Adipocyte (in vitro differentiated cells): ENCODE measurements at places on chromosomes 5 and 9.

DNA sequence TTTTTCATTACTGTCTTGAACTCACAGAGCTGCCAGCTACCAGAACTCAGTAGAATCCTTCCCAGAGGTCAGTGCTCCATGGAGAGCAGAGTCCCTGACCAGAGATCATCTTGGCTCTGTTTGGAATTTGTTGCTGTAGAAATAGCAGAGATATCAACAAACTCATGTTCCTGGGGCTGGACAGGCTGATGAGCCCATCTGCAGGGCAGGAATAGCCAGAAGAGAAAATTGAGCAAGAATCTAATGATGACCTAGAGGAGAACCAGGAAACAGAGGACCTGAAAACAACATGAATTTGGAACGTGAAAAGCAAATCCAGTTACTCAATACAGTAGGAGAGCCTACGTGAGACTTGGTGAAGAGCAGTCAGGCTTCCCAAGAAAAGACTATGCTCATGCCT is 437.8 kb downstream of the PLK2 start:
- DNase-seq: no peak

DNA sequence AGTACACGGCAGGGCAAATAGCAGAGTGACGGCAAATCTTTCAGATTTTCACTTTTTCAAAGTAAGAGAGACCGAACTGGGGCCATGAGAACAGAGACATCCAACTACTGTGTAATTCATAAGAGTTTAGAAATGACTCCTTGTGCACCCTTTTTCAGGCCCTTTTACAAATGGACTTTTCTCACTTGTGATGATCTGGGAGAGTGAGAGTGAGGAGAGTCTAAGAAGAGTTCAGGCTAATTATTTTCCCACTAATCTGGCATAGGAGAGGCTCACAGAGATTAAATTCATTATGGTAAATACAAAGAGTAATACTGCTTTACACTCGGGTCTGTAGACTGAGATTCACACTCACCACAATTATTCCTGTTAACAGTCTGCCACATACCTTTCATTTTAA is 880 bp upstream of the CCNG1 start:
- DNase-seq: no peak

DNA sequence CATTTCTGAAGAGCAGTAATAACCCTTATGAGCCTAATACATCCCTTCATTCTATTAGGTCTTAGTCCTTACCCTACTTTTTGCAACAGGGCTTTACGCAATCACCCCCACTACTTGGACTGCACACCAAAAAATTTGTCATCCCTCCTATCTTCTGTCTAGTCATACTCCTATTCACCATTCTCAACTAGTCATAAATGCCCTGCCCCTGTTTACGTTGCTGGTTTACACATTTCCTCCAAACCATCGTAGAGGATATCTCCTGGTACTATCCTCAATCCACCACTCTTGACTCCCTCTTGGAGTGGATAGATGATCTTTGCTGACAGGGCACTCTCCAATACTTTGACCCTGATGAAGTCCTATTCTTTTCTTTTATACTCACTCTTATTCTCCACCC is 98.2 kb upstream of the CCNG1 start:
- no peak for DNase-seq

DNA sequence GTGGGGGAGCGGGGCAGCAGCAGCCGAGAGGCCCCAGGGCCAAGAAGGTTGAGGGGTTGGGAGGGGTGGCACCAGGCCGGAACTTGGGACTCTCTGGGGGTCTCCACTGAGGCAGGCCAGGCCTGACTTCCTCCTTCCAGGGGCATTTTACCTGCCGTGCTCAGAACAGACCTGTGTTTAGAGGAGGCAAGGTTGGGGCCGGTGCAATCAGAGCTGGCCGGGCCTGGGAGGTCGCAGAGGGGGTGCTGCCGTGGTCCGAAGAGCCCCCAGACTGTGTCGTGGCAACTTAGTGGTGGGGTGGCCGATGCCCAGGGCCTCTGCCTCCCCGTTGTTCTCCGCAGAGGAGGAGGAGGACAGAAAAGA is 21.8 kb downstream of the GLT6D1 start:
- DNase-seq: no peak

GRCh38 chr5:39670391-39670790 is 245.6 kb upstream of the DAB2 start:
- DNase-seq: no peak

DNA sequence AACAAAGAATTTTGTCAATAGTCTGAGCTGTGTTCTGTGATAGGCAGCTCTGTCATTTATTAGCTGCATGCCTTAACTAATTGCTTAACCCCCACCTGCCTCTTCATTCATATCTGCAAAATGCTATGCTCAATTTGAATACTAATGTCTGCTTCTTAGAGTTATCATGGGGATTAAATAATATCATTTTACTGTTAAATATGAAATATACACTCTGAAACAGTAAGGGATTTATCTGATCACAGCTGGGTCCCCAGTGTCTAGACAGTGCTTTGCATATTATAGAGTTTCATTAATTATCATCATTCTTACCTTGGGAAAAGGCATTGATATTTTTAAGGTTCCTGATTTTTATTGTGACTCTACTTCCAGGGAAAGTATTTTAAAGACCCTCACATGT is 12.0 kb downstream of the TEX48 start:
- DNase-seq: no peak

DNA sequence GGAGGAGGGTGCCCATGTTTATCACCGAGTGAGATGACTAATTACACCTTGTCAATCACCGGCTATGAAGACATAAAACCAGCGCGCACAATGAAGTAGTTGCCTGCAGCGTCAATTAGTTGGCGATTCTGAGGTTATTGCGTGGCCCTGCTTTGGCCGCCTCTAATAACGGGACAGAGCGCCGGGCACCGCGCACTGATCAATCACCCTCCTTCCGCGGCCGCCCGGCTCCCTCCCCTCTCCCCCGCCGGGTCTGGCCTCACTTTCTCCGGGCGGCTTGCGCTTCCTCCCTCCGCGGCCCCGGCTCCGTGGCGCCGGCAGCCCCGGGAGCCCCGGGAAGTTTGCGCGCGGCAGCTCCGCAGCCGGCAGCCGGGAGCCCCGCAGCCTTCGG is 3.3 kb upstream of the LHX2 start:
- DNase-seq: no peak

GRCh38 chr9:124122321-124122720 is 110.8 kb downstream of the LHX2 start:
- no peak for DNase-seq

GRCh38 chr5:157266286-157267007 is 524 bp downstream of the CYFIP2 start:
- DNase-seq: peak; percentile 31

DNA sequence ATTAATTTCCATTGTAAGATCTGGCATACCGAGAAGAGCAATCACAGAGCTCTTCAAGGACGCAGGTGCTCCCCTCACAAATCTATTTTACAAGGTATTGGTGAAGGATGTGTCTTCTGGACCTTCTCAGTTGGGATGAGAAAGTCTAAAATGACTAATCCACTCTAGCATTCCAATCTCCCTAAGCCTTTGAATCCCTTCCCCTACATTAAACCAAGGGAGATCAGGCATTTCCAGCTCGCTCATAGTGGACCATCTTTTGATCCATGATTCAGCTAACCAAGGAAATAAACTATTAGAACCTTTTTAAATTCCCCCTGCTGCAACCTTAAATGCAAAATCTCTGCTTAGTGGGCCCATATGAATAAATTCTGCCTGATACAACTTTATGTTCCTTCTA is 95.9 kb upstream of the FBN2 start:
- DNase-seq: no peak

- no peak for DNase-seq
These were observed 5.8 kb downstream of the NDUFS6 start for GRCh38 chr5:1806974-1807373.

GRCh38 chr5:151222054-151222789 is 1.7 kb downstream of the CCDC69 start:
- no peak for DNase-seq

GRCh38 chr5:151499501-151500035 is 52.2 kb downstream of the SLC36A1 start:
- DNase-seq: no peak

DNA sequence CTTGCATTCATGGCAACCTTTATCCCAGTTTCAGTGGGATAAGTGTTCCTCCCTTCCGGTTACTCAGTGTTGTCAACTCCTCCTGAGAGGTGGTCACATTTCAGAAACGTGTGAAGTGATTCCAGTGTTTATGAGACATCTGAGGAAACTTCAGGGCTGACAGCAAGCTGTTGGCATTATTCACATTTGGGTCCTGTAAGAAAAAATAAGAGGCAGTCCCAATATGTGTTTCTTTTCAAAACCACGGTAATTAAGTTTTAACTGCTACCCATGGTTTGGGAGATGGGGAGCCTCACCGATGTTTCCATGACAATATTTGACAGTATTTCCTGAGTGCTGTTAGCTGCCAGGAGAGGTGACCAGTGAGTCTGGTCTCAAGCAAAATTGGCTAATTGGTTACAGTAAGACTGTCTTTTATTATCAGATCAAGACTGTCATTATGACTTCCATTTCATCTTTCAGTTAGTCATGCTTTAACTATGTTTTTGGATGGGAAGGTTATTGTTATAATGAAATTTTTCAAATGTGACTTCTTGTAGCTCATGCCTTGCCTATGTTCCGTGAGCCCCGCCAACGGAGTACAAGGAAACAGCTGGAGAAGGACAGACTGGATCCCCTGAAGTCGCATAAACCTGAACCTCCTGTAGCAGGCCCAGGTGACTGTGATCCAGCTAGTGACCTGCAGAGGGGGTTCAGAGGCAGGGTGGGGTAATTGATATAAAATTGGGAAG is 115.3 kb downstream of the GDNF start:
- DNase-seq: peak; percentile 45

DNA sequence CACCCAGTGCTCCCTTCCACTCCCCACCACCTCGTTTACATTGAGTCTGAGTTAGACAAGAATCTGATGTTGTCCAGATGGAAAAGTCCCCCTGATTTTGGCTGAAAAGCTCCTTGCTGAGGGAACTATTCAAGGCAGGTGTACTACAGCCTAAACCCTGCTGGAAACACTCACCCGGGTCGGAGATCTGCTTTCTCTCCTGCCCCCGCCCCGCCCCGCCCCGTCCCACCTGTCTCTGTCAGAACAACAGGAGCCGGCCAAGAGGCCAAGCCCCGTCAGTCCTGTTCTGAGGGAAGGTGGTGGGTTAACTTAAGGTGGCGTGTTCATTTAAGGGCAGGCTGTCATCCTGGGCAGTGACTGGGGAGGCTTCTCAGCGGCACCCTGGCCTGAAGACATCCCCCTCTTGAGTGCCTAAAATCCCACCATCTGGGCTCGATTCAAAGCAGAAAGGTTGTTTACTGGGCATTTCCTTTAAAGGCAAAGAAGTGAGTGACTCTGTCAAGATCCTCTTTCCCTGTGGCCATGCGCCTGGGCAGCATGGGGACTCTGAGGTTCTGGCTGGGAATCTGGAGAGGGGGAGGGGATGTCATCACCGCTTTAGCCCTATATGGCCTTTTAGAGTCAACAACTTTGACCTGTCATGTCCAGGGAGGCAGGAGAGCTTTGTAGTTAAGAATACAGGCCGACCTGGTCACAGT is 71.1 kb upstream of the NEURL1B start:
- no peak for DNase-seq

DNA sequence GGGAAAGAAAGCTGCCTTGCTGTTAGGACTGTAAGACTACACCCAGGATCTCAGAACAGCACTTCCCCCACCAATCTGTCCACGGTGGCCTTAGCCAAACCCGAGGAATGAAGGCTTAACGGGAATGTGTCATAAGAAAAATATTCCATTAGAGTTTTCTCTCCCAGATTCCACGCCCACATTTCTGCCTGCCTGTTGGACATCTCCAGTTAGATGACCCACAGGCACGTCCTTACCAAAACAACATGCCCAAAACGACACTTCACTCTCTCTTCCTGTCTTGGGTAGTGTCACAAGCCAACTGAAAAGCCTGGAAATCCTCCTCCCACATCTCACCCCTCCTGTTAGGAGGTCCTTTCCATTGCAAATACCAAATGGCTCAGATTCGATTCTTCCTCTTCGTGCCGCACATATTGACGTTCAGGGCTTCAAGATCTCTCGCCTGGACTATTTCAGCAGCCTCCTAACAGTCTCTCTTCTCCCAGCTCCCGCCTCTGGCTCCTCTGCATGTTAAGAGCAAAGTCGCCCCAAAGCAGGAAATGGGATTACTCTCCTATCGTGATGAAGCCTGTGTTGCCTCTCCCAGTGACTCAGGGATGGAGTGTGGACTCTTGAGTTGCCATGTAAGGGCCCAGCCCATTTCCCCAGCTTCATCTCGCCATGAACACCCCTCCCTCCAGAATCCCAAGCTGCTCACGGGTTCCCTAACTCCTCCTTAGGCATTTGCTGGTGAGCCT is 159.3 kb downstream of the NR3C1 start:
- peak; percentile 97 for DNase-seq

GRCh38 chr9:88954066-88954465 is 37.2 kb upstream of the S1PR3 start:
- DNase-seq: peak; percentile 8

DNA sequence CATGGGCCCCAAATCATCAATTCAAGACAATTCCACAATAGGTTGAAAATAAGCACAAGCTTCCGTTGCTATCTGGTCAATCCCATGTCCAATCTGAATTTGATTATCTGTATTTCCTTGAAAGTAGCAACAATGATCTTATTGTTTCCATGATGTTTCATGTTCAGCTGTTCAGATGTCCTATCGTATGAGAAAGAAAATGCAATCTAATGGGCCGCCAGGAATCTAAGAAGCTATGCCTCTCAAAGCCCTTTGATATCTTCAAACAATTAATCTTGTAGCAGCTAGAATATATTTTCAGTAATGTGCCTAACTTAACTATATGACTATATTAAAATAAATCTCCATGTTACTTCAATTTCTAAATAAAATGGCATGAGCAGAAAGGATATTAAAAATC is 32.1 kb upstream of the ALDOB start:
- no peak for DNase-seq

GRCh38 chr9:112868461-112868860 is 22.2 kb downstream of the SLC46A2 start:
- DNase-seq: no peak

DNA sequence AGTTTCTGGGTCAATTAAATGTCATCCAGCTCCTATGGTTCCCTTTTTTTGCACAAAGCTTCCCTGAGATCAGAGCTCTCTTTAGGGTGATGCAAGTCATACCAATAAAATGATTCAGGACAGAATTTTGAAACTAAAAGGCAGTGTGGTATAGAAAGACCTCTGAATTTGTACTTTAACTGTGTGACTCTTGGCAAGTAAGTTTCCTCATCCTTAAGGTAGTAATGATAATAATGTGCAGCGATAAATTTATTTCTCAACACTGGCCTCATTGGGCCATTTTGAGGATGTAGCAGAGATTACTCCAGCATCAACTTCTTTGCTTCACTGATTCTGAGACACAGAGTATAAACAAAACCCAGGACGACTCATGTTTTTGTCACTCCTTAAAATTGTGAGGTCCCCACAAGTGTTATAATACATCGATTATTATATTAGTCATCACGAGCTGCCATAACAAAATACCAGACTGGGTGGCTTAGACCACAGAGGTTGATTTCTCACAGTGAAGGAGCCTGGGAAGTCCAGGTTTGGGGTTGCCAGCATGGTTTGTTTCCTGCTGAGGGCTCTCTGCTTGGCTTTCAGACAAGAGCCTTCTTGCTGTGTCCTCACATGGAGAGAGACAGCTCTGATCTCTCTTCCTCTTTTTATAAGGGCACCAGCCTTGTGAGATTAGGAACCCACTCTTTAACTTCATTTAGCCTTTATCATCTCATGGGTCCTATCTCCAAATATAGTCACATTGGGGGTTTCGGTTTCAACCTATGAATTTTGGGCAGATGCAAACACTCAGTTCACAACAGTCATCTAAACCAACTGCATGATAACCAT is 293.0 kb downstream of the ZNF608 start:
- peak; percentile 74 for DNase-seq
